ENCODE measurements at places on chromosomes 6 and 20.

DNA sequence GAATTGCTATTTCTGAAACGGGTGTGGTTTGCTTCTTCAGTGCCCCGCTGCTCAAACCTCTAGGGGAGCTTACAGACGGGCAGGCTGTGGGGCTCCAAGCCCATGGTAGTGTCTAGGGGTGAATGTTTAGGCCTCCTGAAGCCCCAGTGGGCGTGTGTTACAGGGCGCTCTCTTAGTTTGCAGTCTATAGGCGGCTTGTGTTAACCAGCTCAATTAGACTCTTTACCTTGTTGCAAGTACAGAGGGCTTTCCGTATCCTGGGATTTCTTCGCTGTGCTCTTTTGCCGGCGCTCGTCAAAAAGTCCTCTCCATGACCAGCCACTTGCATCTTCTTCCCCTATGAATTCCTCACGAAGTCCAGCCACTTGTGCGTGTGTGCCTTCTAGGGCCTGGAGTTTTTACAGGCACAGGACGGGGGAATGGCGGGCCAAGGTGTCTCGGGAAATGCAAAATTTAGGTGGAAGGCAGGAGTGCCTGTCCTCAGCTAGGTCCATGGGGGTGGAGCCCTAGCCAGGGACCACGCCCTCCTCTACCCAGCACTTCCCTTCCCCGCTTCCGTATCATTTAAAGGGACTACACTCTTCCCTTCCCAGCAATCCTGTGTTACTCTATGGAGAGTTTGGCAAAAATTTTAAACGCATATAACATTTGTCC is 94.5 kb downstream of the HTR1B start:
- no peak for DNase-seq

GRCh38 chr6:69398729-69399128 is 398.1 kb downstream of the LMBRD1 start:
- DNase-seq, result no peak

- DNase-seq, result no peak
These were observed 204.7 kb upstream of the EXOC2 start for GRCh38 chr6:897528-898207.

DNA sequence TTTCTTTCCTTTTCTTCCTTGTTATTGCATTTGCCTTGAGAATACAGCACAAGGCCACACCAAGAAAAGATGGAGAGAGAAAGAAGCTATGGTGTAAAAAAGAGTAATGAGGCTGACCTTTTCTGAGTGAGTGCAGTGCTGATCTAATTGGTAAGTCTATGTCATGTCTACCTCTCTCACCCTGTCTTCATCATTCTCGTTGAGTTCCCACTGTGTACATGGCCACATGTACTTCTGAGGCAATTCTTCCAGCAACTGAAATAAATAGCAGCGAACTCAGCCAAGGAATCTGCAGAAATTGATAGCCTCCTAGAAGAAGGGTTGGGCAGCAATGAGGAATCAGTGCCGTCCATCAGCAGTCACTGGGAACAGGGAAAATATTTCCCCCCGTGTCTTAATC is 367.2 kb upstream of the SPTLC3 start:
- DNase-seq, result no peak

- DNase-seq, result no peak
These were observed 40.9 kb downstream of the PDYN start for GRCh38 chr20:1952737-1953530.

DNA sequence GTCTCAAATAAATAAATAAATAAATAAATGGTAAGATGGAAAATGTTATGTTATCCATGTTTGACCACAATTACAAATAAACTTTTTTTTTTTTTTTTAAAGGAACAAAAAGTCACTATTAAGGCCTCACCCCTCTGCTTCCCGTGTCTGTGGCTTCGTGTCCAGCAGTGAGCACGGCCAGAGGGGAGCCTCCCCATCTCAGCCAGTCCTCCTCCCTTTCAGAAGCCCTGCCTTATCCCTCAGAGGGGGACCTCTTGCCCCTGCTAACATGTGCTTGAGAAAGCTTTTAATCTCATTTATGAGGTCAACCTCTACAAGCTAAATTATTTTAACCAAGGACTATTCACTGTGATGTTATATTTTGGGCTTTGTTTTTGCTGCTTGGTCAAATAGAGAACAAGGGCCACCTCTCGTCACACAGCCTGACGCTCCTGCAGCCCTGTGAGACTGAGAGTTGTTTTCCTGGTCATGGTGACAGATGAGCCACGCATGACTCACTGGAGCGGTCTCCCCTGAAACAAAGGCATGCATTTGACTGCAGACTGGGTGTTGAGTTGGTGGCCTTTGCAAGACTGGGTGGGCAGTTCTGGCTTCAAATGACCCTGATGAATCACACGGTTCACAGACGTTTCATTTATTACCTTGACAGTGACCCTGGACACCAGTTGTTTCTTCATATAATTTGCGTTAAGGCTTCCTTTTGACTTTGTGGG is 131.8 kb downstream of the TIAM2 start:
- no peak for DNase-seq

DNA sequence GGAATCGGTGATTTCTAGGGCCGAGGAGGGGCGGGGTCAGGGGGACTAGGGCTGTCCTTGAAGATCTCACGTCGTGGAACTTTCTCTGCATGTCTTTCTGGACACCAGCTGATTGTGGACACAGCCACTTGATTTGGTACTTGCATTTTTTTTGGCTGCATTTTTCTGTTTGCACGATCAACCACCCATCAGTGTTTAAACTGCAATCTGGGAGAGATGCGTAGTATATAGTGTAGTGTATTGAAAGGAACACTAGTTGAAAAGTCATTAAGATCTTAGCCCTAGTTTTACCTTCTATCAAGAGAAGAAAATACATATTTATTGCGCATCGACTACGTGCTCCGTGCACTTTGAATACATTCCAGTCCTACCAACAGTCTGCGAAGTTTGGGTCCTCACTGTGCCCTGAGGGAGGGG is 657 bp downstream of the NT5DC1 start:
- DNase-seq, result no peak

DNA sequence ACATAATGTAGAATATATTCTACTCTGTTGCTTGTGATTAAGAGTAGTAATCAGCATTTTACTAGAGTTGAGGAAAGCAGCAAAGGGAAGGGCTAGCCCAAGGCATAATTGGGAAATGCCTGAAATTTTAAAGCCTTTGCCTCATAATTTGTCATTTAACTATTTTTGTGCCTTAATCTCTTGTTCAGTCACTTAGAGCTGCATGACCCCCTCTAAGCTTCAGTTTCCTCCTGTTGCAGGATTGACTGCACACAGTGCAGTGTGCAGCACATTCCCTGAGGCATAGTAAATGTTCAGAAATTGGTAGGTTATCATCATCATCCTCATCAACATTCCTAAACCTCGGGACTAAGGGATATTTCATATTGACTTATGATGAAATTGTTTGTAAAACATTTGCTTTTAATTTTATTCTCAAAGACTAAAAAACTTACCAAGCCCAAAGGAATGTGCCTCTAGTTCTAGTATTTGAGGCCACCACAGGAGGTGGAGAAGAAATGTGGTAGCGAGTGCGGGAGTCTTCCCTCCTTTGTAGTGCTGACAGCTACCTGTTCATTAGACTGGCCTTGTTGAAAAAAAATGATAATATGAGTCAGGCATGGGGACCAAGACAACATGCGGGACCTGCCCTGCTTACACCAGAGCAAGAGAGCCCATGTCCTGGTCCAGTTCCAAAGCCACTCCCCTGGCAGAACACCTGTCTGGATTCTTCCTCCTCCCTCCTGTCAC is 14.8 kb upstream of the TENT5A start:
- no peak for DNase-seq

DNA sequence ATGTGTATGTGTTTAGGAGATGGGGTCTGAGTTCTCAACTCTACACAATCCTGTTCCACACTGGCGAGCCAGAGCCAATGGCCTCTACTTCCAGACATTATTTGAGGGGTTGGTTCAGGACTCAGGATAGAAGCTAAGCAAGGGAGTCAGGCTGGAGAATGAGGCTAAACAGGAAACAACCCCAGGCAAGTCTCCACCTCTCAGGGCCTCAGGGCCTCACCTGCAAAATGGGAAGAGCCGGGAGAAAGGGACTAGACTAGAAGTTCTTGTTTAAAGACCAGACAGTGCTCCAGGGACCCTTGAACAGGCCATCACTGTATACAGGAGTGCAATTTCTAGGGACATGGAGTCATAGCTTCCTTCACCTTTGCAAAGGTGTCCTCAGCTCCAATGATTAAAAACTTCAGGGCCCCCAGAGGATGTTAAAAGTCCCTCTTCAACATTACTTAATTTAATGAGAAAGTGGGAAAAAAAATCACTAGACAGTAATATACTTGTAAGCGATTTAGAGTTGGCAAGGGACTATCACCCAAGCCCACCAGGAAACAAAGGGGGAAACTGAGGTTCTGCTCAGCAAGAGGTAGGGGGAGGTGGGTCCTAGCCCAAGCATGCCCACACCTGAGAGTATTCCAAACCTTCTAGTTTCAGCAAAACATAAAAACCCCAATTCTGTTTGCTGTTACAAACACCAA is 41.7 kb downstream of the ZMYND8 start:
- DNase-seq, result no peak

DNA sequence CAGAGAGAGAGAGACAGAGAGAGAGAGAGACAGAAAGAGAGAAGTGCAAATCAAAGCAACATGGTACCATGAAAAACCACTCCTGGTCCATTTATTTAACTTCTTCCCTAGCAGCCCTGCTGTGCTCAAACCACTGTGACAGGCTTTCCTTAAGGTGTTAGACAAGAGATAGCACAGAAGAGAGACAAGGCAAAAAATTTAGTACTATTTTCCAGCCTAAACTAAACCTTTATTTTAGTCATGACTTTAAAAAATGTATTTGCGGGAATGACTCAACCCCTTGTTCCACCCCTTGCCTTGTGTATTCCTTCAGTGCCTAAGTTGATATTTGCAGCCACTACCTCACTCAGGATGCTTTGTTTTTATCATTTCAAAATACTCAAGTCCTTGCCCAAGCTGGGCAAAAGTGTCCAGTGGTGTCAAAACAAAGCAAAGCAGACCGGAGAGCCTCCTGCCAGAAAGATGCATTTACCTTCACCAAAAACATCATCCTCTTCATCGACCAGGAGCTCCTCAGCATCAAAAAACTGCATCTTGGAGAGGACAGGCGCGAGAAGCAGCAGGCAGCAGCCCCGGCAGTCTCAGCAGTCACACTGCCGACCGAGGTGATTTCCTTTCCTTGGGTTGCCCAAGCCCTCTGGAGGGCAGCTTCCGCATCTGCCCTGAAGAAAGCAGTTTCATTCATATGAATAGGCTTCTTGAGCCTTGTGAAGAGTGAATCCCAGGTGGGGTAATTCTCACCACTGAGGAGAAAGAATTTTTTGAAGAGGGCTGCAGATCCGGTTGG is at the start of gene RIPOR2:
Gene RIPOR2 (minus strand): TSS at position 595 of the 787 bp plus-strand sequence. CDS start 62 bp downstream, at position 533.
- no peak for DNase-seq

All from nucleus accumbens (tissue), 56 donors.